Activated CD4-positive, alpha-beta T cell treated with anti-CD3 and anti-CD28 coated beads, Interleukin-2, Interleukin-6, amounts not matched to agents 100 ng/mL and 50 ng/mL, durations not matched to agents 16 hours and 8 hours (primary cell): ENCODE measurements at places on chromosomes 3 and 15.

DNA sequence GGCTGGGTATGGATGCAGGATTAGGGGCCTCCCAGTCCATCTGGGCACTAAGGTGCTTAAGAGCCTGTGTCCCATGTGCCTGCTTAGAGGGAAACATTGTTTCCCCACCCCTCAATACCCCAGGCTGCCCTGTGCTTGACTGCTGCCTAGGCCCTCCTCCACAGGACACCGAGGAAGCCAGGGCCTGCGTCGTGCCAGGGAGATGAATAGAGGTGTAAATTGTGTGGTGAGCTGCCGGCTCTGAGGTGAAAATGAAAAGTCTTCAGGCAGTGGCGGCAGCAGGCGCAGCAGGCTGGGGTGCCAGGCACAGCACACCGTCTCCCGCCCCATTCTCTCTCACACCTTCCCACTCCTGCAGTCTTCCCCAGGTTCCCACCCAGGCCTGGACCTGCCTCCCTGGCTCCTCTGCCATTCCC, 13.9 kb upstream of the GRM2 start:
- no peak for DNase-seq

- DNase-seq = no peak
Measured at GRCh38 chr3:42491881-42492507, 10.4 kb upstream of the VIPR1 start.

DNA sequence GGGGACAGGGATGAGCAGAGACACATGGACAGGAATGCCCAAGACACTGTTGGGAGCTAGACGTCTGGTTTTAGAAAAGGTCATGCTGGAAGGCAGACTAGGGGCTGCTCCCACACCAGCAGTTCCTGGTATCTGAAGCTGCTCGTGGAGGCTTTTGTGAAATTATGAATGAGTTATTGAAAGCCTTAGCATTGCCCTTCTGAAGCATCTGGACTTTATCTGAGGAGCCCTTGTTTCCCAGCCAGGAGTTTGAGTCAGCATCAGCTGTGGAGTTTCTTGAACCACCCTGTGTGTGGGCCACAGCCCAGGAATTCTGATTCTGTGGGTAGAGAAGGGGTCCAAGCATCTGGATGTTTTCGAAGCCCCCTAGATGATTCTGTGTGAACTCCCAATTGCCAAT, 258.7 kb downstream of the SLCO3A1 start:
- no peak for DNase-seq

DNA sequence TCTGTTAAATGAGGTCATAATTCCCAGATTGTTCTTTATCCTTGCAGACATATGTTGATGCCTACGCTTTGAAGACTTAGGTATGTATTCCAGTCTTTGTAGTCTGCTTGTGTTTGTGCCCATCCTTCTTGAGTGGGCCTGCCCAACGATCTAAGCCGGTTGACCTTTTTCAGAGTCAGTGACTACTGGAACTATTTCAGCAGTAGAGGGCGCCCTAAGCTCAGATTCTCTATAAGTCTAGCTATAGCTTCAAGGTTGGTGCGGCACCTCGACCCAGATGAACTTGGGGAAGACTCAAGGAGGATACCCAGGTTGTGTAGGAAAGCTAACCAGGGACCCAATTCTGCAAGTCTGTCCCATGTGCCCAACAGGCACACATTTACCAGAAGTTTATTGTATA, 228.8 kb upstream of the PPP2R3A start:
- DNase-seq = peak; percentile 52

DNA sequence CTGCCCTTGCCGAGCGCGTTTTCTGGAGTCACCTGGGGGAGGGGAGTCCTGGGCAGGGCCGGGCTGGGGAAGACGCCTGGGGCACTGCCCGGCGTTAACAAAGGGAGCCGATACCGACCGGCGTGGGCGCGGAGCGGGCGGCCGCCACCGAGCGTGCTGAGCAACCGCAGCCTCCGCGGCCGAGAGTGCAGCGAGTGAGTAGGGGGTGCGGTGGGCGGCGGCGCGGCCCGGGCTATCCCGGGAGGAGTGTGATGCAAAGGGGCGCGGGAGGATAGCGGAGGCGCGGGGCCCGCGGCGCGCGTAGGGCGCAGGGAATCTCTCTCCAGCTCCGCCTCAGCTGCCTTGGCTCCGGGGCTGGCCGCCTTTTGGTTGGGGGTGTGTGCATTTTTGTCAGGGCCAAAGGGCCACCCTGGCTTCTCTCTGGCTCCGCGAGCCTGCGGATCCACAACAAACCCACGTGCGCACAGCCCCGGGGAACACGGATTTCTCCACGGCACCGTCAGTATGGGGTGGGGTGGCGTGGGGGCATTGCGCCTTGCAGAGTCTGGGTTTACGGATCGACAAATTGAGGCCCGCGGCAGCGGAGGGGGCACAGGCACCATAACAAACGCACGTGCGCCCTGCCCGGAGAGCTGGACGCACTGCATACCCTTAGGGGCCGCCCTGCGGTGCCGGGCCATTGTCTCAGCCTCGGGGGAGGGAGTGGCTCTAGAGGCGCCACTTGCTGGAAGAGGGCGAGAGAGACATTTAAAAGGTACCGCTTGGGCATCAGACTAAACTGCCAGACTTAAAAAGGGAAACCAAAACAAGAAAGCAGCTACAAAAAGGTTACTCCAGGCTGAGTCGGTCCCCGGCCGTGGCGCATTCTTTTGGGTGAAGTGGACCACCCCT, 560 bp downstream of the ST6GAL1 start:
- peak; percentile 83 for DNase-seq

GRCh38 chr3:70097084-70097483, 97.6 kb downstream of the SAMMSON start:
- no peak for DNase-seq

DNA sequence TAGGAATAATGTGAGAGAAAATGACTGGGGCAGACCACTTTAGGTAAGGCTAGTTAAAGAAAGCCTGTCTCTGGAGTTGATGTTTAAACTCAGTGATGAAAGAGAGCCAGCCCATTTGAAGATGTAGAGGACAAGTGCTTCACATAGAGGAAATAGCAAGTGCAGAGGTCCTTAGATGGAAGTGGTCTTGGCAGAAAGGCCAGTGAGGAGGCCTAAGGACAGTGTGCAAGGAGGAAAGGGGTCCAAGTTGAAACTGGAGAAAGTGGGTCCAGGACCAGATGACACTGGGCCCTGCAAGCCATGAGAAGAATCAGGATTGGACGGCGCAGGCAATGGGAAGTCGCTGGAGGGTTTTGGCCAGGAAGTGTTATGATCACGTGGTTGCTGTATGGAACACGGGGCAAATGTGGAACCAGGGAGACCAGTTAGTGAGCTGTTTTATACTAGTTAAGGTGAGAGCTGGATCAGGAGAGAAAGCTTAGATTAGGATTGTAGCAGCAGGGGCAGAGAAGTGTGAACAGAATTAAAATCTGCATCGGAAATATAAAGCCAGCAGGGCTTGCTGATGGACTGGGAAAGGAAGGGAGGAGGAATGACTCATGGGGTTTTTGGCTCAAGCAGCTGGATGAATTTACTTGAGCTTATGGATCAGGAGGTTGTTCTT, 48.0 kb upstream of the SCAANT1 start:
- no peak for DNase-seq

DNA sequence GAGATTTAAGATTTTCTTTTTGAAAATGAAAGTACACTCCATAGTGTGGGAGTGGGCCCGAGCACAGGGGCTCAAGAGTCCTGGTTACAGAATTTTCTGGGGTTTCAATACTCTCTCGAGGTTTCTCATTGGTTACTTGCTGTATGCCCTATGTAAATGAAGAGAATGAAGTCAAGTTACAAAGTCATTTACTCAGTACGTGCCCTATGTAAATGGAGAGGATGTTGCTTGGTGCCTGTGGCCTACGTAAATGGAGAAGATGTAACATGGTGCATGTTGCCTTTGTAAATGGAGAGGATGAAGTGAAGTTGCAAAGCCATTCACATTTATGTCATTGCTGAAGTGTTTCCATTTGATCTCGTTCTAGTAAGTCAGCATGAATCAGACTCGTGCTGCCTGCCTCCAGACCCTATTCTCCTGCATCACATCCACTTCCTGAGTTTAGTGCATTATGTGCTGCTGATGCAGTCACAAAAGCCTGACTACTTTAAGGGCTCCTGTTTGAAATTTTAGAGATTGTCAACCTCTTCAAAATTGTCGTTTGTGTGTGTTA, 302.0 kb downstream of the ZBBX start:
- DNase-seq = no peak

GRCh38 chr3:64988188-64988587, 300.4 kb upstream of the ADAMTS9 start:
- no peak for DNase-seq

DNA sequence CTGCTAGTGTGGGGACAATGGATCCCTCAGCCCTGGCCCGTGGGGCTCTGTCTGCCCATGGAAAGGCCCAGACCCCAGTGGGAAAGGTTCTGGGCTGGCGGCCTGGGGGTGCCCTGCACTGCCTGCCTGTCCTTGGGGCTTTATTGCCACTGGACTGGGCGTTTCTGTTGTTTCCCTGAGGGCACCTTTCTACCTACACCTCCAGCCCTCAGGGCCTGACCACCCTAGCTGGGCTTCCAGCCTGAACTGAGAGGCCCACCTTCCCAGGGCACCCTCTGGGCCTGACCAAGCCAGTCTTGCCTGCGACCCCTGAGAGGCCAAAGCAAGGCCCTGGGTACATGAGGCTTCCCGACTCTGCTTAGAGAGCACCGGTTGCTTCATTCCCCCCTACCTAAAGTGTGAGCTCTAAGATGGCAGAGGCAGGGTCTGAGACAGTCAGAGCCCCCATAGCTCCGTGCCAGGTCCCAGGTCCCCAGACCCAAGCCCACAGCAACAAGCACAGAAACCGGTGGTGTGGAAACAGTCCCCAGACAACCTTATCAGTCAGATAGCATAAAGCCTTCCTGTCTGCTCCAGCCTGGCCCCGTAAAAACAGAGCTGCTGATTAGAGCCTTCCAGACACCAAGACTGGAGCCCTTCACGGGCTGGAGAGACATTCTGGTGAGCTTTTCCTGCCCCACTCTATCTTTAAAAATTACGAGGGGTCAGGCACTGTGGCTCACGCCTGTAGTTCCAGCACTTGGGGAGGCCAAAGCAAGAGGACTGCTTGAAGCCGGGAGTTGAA, 102.8 kb downstream of the CHSY1 start:
- DNase-seq = no peak

GRCh38 chr3:32428092-32429068, 36.7 kb downstream of the CMTM7 start:
- peak; percentile 33 for DNase-seq

GRCh38 chr15:87567406-87568030, 689.0 kb downstream of the NTRK3 start:
- no peak for DNase-seq

DNA sequence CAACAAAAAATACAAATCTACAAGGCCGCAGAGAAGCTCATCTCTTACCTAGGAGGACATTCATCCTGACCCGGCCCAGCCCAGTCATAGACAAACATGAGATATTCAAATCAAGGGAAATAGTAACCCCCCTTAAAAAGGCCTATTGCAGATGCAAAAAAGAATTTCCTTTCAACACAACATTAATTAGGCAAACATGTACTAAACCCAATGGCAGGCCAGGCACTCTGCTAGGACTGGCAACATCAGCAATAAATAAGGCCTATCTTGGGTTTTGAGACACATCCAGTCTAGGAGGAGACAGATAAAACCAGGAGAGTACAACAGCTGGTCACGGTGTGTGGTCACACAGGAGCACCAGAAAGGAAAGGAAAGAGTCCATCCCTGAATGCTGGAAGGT, 61.4 kb downstream of the ADCY5 start:
- no peak for DNase-seq

- peak; percentile 37 for DNase-seq
Measured at GRCh38 chr15:66923438-66923881, 141.9 kb upstream of the SMAD3 start.

DNA sequence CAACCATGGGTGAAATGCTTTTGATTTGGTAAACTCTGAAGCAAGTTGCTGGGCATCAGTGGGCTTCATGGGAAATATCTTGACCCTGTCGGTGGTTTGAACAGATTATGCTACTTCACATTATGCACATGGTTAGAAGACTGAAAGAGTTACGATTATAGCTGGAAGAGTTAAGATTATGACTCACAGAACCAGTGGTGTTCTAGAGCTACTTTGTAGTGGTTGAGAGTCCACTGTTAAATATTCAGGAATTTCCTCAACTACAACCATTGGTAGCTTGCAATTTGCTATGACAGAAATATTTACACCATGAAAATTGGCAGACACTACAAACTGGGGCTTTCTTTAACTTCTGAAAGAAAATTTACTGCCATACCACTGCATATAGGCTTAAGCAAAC, 99.3 kb downstream of the GADL1 start:
- no peak for DNase-seq

- DNase-seq = peak; percentile 34
Measured at GRCh38 chr3:118938183-118938961, 96.3 kb downstream of the IGSF11 start.

GRCh38 chr3:15165061-15165460, 41.0 kb upstream of the CAPN7 start:
- DNase-seq = no peak

DNA sequence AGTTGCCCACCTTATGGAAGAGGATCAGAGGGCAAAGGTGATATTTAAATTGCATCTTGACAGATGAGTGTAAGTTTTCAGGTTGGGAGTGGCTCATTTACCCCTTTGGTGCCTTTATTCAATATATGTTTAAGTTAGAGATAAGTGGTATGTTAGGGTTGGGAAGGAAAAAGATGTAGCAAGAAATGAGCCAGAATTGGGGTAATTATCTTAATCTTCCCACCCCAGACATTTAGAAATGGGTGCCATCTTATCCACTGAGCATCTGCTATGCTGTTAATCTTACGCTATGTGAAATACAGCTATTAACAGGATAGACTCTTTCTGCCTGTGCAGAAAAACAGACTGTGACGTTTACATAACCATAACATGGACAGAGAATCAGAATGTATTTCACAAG, 6.3 kb downstream of the CMTM7 start:
- DNase-seq = no peak

GRCh38 chr3:41053220-41053619, 146.1 kb upstream of the CTNNB1 start:
- DNase-seq = peak; percentile 5

DNA sequence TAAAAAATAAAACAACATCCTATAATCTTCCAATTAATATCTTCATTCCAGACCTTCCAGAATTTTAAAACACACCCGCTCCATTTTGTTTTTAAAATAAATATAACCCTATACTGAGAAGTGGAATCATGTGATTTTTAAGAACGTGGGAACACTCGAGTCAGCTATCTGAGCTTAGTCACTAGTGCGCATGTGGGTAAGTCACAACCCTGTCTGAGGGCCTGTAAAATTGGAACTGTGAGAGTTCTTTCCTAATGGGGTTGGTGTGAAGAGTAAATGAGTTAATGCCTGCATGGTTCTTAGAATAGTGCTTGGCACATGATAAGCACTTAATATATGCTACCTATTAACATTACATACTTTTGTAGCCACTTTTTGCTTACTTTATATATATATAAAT, 19.9 kb upstream of the POLR2M start:
- no peak for DNase-seq

DNA sequence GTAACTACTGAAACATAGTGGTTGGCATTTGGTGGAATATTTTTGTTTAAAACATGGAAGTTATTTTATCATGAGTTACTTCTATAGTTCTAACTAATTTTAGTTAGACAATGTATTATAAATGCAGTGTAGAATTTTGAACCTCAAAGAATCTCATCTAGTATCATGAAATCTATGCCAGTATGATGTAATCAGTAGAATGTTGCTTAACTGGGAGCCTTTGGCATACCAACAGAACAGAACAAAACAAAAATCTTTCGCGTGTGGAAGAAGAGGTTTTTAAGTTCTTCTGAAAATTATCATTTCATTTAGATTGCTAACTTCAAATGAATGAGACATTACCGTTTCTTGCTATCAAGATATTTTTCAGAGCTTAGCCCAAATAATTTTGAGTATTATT, 98.4 kb upstream of the LRRFIP2 start:
- DNase-seq = no peak
